ENCODE measurements at places on chromosomes 5 and 9.

DNA sequence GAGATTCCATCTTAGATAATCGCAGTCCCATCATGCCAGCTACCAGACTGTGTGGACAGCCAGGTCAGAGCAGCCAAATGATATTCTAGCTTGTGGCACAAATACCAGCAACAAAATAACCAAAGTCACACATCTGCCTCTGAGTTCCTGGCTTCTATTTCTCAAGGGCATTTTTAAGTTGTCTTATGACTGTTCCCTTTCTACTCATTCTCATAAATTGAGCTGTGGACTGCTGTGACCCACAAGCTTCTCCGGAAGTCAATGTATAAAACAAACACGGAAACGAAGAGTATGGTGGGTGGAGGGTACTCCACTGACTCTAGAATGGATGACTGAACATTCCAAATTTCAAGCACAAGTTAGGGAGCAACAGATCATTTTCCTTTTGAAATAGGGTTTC, 43.9 kb downstream of the PDCD1LG2 start:
- no peak for DNase-seq

GRCh38 chr9:78319197-78320029, 22.5 kb downstream of the PSAT1 start:
- no peak for DNase-seq

DNA sequence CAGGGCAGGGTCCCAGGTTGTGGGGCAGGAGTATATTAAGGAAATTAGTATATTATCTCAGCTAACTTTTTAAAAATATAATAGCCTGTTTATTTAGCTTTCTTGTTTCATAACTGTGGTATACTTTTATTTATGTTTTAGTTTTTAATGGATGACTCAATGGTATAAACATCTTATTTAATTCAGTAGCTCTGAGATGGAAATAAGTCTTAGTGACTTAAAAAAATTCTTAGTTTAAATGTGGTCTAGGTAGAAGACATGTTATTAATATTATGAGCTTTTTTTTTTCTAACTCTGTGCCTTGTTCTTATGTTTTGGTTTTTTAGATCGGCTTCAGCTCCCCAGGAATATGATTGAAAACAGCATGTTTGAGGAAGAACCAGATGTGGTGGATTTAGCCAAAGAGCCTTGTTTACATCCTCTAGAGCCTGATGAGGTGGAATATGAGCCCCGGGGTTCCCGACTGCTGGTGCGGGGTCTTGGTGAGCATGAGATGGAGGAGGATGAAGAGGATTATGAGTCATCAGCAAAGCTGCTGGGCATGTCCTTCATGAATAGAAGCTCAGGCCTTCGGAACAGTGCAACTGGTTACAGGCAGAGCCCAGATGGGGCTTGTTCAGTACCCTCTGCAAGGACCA, 43.1 kb downstream of the LNPEP start:
- no peak for DNase-seq

DNA sequence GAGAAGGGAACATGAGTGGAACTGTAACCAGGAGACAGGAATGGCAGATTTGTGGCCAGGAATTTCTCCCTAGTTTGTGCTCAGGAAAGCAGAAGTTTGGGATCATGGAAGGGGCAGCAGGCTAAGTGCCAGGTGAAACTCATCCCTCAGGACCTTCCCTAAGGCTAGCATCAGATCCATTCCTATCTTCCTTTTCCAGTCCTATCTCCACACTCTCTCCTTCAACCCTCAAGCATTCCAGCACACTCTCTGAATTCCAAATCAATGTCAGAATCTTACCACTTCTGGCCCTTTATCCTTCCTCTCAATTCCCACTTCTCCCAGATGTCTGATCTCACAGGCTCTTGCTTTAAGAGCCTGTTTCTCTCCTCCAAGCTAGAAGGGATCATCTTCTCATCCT, 53.2 kb upstream of the GRIA1 start:
- no peak for DNase-seq

- DNase-seq = no peak
Measured at GRCh38 chr9:77003366-77003765, 16.1 kb upstream of the FOXB2 start.

DNA sequence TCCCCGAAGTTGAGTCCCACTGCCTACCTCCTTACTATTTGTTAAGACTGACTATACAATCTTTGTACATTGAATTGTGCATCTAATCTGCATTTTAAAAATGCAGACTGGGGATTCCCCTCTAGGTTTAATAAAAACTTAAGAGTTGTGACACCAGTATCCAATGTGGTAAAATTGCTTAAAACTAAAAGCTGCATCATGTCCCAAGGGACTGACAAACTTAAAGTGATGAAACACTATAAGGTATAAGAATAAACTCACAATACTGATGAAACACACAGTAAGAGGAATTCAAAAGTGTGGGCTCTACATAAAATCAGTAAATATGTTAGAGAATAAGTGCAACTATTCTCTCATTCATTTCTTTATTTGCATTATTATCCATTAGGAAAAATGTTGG, 1905.1 kb downstream of the MAT2B start:
- DNase-seq = no peak

DNA sequence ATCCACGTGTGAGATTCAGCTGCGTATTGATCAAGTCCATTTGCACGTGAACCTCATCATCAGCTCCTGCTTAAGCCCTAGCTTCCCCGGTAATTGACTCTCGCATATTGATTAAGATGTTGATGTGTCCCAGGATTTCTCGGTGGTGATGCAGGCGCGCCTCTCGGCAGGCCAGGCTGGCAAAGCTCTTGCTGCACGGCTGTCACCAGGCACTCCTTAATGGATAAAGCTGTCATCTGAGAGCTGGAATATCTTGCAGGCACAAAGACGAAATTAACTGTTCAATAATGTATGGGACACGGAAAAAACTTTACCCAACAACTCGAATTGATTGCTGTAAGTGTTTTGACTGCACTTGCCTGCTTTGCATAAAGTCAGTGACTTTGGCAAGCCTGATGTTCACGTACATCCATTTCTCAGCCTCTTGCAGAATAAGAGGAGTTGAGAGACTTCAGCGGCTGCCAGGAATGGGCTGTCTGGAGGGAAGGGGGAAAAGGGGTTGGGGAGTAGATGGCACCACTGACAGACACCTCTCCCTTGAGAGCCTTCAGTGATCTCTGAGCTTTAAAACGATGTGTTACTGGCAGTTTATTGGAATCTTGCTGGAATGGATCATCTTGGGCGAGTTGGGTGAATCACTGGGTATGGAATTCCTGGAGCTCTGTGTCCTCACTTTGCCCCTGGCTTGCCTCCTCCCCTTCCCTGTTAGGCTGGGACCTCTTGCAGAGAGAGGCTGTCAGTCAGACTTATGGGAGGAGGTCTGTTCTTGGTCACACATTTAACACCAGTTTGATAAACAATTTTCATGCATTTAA, 650.3 kb downstream of the CCDC171 start:
- peak; percentile 43 for DNase-seq

- no peak for DNase-seq
Measured at GRCh38 chr9:13770956-13771355, 491.5 kb upstream of the MPDZ start.

DNA sequence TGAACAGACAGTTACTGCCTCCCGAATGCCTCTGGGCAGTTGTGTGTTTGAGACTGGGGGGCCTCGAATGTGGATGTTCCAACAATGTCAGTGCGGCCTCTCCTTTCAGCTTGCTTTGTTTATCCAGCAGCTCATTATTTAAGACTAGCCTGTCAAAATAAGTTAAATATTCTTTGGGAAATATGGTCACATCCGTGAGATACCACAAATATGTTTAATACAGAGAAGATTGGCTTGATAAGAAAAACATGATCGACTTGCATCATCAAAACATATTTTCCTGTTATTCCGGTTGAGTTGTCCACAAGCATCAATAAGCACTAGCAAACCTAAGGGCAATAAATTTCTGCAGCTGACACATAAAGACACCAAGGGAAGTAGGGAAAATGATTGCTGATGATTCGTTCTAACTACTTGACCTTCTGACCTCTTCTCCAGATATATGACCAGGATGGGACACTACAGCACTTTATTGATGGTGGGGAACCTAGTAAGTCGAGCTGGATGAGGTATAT, 66.5 kb downstream of the PRDM6 start:
- no peak for DNase-seq

DNA sequence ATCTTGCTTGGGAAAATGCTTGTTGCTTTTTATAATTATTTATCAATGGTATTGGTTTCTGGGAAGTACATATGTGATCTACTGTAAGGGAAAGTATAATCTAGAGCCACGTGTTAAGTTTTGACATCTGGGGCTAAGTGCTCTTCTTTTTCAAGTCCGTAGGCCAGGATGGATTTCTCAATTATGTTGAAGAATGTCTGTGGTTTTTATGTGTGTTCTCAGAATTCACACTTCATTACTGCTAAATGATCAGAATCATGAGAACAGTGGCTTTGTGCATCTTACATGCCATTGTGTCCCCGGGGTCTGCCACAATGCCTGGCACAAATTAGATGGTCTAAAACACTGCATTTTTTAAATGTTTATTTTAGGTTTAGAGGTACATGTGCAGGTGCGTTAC, 14.5 kb upstream of the AUH start:
- no peak for DNase-seq

DNA sequence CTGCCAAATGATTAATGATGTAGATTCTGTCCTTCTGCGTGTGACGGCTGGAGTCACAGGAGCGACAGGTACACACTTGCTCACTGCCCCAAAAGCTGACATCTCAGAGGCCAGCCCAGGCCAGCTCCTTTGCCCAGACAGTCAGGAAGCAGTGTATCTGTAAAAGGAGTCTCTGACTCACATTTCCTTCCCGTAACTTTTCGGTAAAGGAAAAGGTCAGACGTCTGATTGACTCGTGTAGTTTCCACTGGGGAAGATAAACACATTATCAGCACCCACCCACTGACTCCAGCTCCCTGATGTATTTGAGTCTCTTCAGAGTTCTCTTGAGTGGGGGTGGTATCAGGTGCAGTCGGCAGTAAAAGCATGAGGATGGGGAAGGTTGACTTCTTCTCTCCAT, 64.4 kb upstream of the WWC1 start:
- DNase-seq = no peak

- peak; percentile 79 for DNase-seq
Measured at GRCh38 chr5:1772634-1773033, 27.0 kb downstream of the MRPL36 start.

GRCh38 chr9:130451509-130452388, 7.0 kb downstream of the ASS1 start:
- peak; percentile 77 for DNase-seq

DNA sequence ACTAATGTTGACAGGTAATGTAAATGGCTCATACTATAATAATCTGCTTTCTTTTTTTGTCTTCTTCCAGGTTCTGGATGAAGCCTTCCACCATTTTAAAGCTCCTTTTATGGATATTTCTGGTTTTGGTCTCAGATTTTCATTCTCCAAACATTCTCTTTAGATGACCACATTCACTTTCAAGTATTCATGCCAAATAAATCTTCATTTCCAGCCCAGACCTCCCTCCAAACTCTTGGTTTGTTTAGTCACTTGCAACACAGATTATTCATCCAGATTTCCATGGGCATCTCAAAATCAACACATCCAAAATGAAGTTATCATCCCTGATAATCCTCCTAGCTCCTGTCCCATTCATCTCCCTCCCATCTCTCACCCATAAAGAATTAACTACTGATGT, 40.3 kb upstream of the SVEP1 start:
- no peak for DNase-seq

- DNase-seq = no peak
Measured at GRCh38 chr9:33439731-33440130, 7.7 kb downstream of the AQP3 start.

DNA sequence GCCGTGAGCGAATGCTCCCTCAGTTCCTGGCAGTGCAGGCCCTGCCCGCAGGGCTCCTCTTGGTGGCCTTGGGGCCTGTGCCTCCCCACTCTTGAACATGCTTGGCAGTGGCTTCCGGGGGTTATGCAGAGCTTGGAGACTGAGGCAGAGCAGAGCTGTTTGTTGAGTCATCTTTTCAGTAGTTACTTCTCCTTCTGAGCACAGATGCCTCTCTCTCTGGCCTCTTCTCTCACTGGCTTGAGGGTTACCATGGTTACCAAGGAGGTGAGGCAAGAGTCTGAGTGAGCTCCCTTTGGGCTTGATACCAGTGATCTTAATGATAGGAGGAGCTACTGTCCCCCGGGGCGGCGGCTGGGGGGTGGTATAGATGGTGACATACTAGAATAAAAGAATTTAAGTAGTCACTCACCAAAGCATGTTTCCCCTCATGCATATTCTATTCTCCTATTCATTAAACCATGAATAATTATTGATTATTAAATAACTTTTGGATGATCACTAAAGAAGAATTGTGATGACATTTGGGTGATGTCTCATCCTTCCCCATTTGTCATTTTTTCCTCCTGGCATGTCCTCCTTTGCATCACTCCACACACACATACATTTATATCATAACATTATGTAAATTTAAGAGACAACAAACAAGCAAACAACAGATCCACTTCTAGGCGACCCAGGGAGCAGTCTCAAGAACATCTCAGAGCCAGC, 111.1 kb downstream of the ARHGAP26 start:
- no peak for DNase-seq

GRCh38 chr5:115461093-115461492, 83.5 kb downstream of the FEM1C start:
- DNase-seq = no peak

GRCh38 chr5:156920861-156921431, 42.1 kb downstream of the TIMD4 start:
- DNase-seq = no peak

- no peak for DNase-seq
Measured at GRCh38 chr9:113708821-113709713, 167.0 kb upstream of the ZNF618 start.

GRCh38 chr9:2321523-2322148, 300.0 kb upstream of the VLDLR start:
- DNase-seq = no peak

DNA sequence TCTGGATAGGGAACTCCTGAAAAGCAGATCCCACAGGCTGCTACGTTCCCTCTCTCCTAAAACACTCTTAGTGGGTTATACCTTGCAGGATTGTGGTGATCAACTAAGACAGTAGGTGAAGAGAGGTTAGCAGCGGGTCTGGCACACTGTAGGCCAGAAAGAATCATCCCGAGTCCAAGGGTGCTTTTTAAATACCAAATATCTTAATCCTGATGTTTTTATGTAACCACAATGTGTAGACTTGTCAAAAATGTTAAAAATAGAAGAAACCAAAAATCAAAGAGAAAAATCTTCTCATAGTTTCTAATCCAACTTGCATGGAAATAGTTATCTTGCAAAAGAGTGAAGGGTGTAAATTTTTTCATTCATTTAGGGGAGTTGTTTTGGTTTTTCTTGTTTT, 52.3 kb upstream of the IFNK start:
- DNase-seq = no peak

All from 8988T (cell line).